Choroid plexus epithelial cell (primary cell): ENCODE measurements at places on chromosomes 5 and 9.
A peak's percentile ranks its signal among the peaks of the same experiment; 100 is the strongest.

DNA sequence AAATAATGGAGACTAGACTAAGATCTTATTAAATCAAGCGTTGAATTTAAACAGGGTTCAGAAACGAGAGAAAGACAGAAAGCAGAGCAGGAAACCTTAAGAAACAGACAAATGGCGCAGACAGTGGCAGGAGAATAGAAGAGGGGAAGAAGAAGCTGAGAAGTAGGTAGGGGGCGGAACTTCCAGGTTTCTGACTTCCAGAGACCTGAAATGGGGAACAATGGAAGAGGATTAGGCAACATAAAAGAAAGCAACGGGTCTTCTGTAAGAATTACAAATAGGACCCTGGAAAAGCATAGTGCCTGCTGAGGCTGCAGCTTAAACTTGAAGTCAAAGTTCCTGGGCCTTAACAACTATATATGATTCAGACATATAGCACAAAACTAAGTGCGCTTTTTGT lies 101.7 kb downstream of the BNC2 start:
- no peak for DNase-seq

DNA sequence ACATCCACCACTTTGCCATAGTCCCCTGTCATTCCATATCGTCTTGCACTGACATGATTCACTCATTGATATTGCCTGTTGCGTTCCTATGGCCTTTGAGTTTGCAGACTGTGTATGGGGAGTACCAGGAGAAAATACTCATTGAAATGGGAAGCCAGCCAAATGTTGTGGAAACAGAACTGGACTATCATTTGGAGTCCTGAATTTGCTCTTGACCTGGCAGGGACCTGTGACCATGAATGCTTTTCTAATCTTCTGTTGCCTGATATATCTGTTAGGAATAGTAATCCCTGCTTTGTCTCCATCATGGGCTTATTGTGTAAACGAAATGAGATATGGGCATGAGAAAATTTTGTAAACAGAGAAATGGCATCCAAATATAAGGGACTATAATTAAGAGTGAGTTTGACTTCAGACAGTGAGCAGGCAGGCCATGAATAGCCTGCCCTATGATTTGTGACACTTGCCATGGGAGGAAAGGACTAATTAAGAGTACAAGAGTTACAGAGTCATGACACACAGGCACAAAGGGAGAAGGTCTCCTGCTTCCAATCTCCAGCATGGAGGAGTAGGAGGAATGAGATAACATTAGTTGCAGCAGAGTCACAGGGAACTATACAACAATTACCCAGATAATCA lies 572.9 kb upstream of the SGCD start:
- DNase-seq = no peak

GRCh38 chr9:113612828-113613227 lies 149.3 kb downstream of the RGS3 start:
- DNase-seq = no peak

DNA sequence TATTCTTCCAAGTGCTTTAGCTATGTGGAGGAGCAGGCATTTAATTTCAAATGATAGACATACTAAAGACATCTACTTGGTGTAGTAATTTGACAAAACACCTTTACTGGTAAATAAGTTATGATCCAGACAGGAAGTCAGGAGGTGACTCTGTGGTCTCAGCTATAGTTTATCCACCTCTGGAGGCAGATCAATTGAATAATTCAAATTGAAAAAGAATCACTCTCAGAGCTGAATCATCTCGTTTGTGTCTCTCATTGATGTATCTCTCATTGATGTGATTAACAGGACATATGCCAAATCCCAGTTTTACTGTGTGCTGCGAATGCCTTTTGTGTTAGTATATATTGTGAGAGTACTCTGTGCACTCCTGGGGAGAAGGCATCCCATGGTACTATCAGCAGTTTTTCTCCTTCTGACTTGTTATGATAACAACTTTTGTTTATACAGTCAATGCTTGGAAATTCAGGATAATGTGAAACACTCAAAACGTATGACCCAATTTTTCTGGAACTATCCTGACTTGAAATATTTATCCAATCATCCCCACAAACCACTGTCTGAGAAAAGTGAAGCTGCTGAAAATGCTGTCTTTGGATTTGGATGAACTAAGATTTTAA lies 48.5 kb upstream of the DAB2 start:
- DNase-seq = peak; percentile 80

DNA sequence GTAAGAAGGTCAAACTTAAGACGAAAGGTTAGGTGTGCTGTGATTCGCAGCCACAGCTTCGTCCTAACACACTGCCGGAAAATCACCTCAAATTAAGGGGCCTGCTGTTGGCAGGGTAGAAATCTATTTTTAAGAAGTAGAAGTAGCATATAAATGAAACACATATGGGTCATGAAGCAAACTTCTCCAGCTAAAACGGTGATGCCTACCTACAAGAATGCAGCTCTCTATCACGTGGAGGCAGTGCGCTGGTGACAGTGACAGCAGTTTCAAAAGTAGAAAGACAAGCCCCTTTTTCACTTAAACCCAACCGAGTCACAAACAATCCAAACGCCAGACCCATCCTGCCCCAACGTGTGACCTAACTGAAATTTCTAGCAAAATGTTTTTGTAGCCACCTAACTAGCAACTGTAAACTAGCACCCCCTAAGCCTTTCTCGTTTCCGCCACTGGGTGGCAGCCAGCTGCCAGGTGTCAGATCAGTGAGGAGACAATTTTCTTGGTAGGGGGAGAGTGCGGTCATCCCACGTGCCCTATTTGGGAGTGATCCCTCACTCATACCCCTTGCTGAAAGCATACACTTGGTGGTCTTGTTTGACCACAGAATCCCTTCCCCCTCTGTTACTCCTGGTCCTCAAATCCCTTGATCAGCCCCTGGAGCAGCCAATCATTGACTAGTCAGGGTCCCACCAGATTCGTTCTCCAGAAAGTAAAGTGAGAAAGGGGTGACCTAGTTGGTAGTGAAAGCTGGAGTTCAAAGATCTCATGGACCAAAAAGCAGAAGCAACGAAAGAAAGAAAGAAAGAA lies 71.8 kb upstream of the MAMDC2 start:
- DNase-seq = peak; percentile 80

DNA sequence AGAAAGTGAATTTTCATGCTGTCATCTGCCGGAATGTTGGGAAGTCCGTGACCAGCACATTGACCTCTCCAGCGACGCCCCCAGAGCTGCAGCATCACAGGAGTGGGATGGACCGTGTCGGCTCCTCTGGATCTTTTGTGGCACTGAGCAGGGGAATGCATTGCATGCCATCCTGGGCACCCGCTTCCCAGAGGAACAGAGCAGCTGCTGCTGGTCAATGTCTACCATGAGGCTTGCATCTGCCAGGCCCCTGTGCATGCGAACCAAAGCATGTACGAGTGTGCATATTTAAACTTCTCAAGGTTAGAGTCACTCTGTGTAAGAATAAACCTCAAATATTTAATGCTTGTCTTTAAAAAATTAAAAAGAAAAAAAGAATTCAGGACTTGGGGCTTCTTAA lies 414.8 kb downstream of the GADD45G start:
- no peak for DNase-seq

DNA sequence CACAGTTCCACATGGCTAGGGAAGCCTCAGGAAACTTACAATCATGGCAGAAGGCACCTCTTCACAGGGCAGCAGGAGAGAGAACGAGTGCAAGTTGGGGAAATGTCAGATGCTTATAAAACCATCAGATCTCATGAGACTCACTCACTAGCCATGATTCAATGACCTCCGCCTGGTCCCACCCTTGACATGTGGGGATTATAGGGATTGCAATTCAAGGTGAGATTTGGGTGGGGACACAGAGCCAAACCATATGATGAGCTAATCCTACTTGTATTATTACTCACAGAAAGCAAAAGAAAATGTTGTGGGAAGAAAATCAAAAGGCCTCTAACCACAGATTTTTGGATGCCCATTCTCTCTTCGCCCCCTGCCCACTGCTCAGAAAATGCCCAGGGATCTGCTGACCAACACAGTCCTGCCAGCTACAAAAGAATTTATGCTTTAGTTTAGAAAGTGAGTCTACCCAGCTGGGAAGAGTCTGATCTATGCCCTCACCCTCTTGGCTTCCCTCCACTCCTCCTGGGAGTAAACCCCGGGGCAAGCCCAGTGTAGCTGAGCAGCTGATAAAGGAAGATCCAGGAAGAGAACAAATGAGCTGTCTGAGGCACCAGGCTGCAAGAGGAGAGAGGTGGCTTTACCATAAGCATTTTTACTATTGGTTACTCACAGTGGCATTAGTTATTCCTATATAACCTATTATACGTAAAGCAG lies 53.1 kb downstream of the RNF130 start:
- no peak for DNase-seq

GRCh38 chr5:142475102-142475513 lies 150.3 kb upstream of the SPRY4 start:
- DNase-seq = no peak

DNA sequence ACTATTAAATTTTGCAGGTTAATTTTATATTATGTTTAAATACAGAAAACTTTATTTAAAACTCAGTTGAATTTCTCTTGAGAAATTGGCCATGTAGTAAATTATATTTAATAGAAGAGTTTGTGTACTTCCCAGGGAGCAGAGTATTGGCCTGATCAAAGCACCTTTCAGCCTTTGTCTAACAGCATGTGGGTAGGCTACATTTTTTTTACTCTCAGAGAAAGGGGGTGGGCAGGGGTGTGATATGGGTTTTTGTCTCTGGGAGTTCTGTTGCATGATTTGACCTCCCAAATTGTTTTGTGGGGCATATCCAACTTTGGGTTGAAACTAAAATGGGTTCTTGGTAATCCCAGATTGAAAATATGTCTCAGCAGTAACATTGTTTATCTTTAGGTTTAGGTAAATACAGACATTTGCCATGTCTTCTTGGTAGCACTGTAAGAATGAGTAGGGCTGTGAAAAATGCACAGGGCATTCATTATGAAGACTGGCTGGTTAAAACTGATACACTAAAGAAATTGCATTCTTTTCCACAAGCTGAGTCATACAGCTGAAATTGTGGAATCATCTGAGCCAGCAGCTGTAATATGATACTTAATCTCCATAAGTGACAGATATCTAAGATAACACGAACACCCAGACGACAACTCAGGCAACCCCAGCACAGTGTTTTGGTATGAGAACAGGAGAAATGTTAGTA lies 75.4 kb upstream of the CDKN2B start:
- peak; percentile 92 for DNase-seq

- DNase-seq = no peak
Measured at GRCh38 chr9:17843236-17843635, 264.4 kb downstream of the SH3GL2 start.

GRCh38 chr9:1421436-1421835 lies 371.3 kb downstream of the DMRT2 start:
- no peak for DNase-seq

- no peak for DNase-seq
Measured at GRCh38 chr9:108080285-108080684, 590.7 kb upstream of the KLF4 start.

GRCh38 chr5:83059341-83059740 lies 17.9 kb downstream of the TMEM167A start:
- DNase-seq = no peak

- DNase-seq = peak; percentile 78
Measured at GRCh38 chr9:73081979-73082657, 69.5 kb upstream of the ANXA1 start.

DNA sequence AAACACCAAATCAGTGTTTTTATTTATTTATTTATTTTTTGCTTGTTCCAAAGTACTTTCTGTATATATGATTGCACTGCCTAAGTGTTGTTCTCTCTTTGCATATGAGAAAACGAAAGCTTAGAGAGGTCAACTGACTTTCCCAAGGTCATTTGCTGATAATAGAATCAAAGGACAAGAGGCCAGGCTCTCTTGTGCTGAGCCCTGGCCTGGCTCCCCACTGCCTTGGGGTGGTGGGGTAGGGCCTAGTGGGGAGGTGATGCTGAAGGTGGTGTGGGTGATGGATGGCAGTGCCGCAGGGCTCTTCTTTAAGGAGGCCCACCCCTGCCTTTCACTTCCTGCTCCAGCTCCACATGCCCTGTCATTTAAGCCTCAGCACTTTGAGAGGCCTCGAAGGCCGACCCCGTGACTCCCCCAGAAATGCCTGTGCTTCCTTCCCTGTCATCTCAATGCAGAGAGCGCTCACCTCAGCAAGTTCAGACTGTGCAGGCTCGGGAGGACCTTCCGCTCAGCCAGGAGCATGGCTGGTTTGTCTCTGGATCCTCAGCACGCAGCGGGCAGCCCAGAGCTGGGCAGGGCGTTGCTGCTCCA lies 59.5 kb downstream of the SMIM23 start:
- DNase-seq = no peak

GRCh38 chr9:107119735-107120134 lies 163.3 kb upstream of the RAD23B start:
- DNase-seq = no peak

- DNase-seq = no peak
Measured at GRCh38 chr5:14630671-14631070, 33.8 kb upstream of the OTULIN start.

- no peak for DNase-seq
Measured at GRCh38 chr5:52504584-52505240, 283.0 kb upstream of the ITGA1 start.

- DNase-seq = no peak
Measured at GRCh38 chr5:55096861-55097260, 5.6 kb upstream of the GZMA start.

DNA sequence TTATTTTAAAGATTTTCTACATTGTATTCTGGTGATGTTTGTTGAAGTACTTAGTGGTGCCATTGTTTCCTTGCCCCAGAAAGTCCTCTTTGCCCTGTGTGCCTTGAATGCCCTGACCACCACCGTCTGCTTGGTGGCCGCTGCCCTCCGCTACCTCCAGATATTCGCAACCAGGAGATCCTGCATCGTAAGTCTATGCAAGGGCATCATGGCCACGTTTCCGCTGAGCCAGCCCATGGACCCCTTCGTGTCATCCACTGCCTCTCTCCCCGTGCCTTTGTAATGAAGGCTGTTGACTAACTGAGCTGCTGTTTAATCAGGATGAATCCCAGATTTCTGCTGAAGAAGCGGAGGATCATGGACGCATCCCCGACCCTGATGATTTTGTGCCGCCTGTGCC lies 52.3 kb downstream of the ENTREP1 start:
- DNase-seq = no peak
